Muscle of leg (tissue), 16 donors: ENCODE measurements at places on chromosomes 7 and 10. TPM values are rescaled to one million over a fixed set of nuclear protein-coding genes. Genes with fewer than 3 reads are reported as not detected.

GRCh38 chr10:132904181-132904813, 38.1 kb downstream of the CFAP46 start:
- peak; percentile 20 for DNase-seq

GRCh38 chr10:48896756-48897440, 42.7 kb downstream of the LRRC18 start:
- no peak for DNase-seq

DNA sequence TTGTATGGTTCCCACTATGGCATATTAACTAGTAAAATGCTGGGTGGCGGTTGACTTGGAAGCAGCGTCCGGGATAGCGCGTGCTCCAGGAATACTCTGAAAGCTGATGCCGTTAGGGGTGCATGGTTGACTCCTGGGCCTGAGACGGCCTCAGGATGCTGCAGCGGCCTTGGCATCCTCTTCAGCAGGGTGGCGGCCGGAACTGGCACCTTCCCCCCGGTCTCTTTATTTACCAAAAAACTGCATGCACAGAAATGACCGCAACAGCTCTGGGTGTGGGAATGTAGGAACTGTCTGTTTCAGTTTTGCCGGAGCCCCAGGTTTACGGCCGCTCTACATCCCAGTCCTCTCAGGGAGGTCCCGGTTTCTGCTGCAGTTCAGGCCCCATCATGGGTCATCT, 28.8 kb downstream of the PFKP start:
- no peak for DNase-seq

SORBS1 gene
- 80.2 TPM for polyA plus RNA-seq

CCAR1 gene
- 78.5 TPM for polyA plus RNA-seq

DNA sequence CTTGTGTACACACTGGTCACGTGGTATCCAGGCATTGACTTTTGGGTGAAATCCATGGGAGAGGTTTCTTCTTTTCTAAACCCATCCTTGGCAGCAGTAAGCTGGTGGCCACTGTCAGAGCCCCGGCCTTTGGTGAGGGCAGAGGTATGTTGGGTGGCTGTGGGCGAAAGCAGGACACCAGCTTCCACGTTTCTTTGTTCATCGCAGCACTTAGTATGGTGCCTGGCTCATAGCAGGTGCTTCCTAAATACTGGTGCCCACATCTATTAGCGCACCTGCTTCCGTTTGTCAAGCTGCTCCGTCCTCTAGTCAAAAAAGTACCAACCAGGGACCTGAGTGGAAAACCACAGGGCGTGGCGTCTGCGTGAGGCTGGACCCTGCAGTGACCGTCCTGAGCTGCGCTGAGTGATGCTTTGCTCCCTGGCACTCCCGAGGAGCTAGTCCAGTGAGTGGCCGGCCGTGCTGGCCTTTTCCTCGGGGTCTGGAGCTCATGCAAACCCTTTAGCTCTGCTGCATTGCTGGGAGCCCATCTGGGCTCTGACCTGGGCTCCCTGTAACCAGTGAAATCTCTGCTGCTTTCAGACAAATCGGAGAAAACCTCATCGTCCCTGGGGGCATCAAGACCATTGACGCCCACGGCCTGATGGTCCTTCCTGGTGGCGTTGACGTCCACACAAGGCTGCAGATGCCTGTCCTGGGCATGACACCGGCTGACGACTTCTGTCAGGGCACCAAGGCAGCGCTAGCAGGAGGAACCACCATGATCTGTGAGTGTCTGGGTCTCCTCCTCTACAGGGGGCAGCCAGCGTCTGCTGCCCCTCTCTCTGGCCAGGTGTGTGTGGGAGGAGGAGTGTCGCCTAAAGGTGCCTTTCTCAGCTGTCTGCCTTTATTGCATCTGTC, 5.6 kb downstream of the DPYSL4 start:
- no peak for DNase-seq

ZNF107 gene
- 2.8 TPM for polyA plus RNA-seq
